Activated B cell treated with CpG ODN at 0.5 μM for 24 hours (primary cell): ENCODE measurements at places on chromosomes 2 and 18.

GRCh38 chr2:236745420-236746210, 176.0 kb downstream of the ACKR3 start:
- DNase-seq, result no peak

GRCh38 chr2:223123855-223124610, 72.0 kb downstream of the KCNE4 start:
- no peak for DNase-seq

- DNase-seq, result no peak
Measured at GRCh38 chr18:24427484-24427883, 1.0 kb downstream of the IMPACT start.

DNA sequence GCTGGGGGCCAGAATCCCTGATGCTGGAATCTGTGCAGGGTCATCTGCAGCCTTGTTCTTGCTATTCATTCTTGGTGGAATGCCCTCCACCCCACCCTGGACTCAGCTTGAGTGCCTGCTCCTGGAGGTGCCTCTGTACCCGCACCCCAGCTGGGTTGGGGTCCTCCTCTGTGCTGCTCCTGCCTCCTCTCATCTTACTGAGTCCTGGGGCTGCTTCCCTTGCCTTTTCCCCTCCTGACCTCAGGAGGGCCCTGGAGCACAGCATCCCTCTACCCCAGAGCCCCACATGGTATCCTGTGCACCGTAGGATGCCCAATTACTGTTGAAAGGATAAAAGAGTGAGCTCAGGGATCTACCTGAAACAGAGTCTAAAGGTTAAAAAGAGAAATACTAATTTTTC, 81.6 kb downstream of the CIB4 start:
- DNase-seq, result no peak

GRCh38 chr2:42169874-42170521, 845 bp downstream of the EML4 start:
- DNase-seq, result no peak

- no peak for DNase-seq
Measured at GRCh38 chr2:158570869-158571268, 114.1 kb downstream of the PKP4 start.

GRCh38 chr2:179424571-179424970, 159.9 kb upstream of the SESTD1 start:
- DNase-seq, result no peak

DNA sequence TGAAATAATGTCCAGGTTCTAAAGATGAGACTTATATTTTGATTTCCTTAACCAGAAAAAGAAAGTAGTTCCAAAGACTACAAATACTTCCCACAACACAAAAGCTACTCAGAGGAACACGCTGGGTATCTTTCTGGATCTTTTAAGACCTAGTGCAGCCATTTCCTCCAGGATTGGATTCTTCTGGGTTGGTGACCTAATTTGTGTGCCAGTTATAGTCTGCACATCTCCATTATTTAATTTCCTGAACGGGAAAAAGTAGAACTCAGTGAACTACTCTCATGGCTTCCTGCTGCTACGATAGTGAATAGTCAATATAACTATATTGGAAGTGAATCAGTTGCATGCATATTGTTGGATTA, 1.5 kb downstream of the TMEM87B start:
- no peak for DNase-seq

GRCh38 chr2:8086796-8087479, 594.9 kb upstream of the ID2 start:
- DNase-seq, result no peak

GRCh38 chr2:62313449-62314227, 117.7 kb downstream of the B3GNT2 start:
- peak; percentile 32 for DNase-seq

DNA sequence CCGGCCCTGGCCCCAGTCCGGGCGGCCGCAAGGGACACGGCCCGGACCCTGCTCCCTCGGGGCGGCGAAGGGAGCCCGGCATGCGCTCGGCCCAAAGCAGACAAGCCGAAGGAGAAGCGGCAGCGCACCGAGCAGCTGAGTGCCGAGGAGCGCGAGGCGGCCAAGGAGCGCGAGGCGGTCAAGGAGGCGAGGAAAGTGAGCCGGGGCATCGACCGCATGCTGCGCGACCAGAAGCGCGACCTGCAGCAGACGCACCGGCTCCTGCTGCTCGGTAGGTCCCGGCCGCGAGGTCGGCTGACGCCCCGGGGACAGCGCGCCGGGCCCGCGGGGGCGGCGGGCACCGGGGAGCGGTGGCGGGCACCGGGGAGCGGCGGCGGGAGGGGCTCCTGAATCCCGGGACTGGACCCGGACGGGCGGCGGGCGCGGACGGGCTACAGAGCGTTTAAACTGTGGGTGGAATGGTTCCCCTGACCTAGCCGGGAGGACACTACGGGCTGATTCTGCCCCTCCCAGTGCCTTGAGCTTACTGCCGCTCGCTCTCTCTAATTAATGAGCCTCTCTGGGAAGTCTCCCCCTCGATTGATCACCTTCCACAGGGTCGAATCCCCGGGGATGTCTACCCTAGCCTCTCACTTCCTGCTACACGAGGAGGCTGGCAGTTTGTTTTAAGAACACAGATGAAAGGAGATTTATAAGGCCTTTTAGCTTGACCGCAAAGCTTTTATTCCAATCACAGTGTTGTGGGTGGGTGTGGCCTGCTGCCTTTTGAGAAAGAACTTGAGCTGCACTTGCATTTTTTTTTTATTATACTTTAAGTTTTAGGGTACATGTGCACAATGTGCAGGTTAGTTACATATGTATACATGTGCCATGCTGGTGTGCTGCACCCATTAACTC, 853 bp downstream of the GNAL start:
- DNase-seq, result no peak

GRCh38 chr2:26946841-26947784, 23.3 kb upstream of the MAPRE3 start:
- DNase-seq, result no peak

GRCh38 chr2:50157279-50157678, 874.7 kb downstream of the NRXN1 start:
- DNase-seq, result no peak

DNA sequence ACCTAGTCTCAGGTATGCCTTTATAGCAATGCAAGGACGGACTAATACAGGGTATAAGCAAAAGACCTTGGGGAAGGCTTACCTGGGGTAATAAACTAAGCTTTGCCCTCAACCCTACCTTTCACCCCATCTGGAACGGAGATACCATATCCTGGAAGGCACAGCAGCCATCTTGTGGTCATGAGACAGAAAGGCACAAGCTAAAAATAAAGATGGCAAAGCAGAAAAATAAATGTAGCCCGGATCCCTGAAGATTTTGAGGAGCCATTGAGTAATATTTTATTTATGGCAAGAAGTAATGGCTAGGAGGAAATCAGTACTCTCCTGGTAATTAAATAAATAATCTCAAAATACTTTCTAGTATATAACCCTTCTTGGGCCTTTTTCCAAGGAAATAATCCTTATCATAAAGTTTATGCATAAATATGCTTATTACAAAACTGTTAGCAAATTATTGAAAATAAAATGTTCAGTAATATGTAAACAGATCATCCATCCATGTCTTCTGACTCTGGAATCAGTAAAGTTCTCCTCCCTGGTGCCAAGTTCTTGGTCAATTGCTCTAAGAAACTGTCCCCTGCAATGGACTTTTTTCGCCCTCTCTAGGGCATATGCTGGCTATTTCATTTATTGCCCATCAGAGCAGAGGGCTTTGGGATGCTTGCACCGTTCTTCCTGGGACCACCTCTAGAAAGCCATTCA, 198.7 kb downstream of the SPP2 start:
- no peak for DNase-seq

- DNase-seq, result no peak
Measured at GRCh38 chr2:584863-585823, 92.1 kb downstream of the TMEM18 start.

DNA sequence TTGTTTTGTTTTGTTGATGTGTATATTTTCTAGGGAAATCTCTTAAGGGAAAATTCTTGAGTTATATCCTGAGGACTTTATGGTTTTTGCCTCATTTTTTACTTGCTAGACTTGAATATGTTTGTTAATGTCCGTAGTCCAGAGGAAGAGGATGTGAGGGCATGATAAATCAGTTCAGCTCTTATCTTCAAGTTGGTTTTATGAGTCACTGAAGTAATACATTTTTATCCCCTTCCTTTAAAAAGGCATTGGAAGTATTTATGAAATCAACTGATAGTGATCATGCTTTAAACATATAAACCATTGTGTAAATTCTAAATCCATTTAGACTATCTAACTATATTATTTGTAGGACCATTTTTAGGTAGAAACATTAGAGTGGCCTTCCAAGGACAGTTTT, 43.9 kb upstream of the CYBRD1 start:
- no peak for DNase-seq

GRCh38 chr2:127638361-127639110, 7.4 kb upstream of the GPR17 start:
- DNase-seq, result no peak

DNA sequence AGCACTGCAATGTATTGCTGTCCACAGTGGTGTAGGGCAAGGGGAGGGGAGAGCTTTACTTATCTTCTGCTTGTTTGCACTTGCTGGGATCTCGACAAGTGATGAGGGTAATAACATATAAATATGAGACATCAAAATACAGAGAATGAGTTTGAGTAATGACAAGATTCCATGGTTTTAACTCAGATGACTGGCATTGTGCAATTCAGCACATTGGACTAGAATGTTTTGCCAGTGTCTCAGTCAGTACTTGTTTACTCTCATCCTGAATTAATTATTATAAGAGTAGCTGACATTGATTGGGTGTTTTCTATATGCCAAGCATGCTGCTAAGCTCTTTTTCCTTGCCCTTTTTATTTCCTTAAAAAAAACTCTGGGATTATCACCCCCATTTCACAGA, 306.7 kb upstream of the MMADHC start:
- DNase-seq, result no peak

DNA sequence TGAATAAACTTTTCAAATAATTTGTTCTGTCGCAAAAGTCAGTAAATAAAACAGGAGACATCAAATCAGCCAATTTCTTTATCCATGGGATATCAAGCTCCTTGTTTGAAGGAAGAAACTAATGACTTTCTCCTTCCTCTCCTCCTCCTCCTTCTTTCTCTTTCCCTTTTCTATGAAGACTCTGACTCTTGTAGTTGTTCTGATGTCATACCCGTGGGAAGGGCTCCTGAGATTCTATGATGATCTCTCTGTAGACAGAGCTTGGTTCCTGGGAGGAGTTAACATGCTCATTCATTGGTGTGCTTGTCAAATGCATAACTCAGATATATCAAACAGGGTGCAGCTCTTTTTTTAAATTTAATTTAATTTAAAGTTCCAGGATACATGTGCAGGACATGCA, 118.7 kb upstream of the KCTD1 start:
- no peak for DNase-seq

DNA sequence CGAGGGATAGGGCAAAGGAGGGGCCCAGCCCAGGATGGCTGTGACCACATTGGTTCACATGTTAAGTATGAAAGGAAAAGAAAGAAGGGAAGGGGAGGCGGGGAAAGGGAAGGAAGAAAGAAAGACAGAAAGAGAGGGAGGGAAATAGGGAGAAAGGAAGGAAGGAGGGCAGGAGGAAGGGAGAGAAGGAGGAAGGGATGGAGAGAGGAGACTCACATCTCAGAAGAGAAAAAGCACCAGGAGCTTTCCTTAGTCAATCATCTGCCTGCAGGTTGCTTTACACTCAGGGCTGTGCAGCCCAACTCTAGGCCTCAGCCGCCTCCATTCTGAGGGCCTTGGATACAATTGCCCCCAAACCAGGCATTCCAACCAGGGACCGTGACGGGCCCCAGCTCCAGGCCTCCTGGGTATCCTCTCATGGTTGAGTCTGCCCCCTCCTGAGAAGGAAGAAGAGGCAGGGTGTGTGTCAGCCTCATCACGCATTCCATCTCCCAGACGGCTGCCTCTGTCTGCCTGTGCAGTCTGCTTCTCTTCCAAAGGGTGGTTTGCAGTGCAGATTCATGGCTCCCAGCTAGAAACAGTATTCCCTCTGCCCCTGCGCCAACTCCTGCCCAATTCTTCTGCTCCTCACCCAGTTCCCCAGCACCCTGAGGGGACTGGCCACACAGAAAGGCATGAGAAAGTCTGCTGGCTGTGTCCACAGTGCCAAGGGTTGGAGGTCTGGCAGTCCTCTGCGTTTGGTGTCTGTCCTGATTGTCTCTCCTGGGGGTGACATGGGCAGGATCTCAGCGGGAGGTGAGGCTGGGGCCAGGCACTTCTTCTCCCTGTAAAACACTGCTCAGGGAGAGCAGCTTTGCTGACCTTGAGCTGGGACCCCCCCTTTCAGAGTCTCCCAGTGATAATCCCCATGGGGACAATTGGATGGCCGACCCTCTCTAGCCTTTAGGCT, 163.3 kb downstream of the SMAD7 start:
- no peak for DNase-seq

GRCh38 chr2:132726155-132726554, 56.1 kb upstream of the LYPD1 start:
- DNase-seq, result no peak

DNA sequence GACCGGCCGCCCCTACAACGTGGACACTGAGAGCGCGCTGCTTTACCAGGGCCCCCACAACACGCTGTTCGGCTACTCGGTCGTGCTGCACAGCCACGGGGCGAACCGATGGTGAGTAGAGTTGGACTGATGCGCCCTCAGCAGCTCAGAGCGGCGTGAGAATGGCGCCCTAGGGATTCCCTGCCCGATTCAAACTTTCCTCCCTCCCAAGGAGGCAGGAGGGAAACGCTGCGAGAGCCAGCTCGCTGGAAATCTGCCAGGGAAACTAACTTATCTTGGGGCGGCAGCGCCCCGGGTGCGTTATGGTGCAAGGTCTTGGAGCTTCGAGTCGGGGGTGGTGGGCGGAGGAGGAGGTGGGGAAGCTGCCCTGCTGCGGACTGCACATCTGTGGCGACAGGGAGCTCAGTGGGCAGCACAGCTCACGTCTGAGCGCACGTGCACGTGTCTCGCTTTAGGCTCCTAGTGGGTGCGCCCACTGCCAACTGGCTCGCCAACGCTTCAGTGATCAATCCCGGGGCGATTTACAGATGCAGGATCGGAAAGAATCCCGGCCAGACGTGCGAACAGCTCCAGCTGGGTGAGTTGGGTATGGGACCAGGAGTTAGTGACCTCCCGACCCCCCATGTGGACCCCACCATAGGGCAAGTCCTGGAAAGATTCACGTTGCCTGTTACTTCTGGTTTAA, 697 bp downstream of the ITGA4 start:
- peak; percentile 48 for DNase-seq

DNA sequence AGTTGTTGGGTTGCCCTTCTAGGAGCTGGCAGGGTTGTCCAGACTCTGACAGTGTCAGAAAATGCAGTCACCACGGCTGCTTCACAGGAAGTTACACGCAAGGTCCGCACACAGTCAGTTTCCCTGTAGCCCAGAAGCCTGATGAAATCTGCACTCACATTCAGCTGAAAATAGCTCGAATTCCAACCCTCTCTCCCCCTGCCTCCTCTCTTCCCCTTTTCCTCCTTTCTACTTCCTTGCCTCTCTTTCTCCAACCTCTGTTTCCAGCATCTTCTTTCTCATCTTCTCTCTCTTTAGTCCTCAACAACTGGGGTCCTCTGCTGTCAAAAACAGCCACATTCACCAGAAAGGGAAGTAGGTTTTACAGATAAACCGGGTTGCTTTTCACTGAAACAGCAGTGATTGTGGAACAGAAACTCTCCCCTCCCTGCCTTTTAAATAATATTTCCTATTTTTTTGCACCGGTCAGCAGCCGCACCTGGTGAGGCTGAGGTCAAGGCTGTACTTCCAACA, 69.3 kb downstream of the BCL11A start:
- DNase-seq, result no peak
